ENCODE measurements at places on chromosomes 12 and 14.

DNA sequence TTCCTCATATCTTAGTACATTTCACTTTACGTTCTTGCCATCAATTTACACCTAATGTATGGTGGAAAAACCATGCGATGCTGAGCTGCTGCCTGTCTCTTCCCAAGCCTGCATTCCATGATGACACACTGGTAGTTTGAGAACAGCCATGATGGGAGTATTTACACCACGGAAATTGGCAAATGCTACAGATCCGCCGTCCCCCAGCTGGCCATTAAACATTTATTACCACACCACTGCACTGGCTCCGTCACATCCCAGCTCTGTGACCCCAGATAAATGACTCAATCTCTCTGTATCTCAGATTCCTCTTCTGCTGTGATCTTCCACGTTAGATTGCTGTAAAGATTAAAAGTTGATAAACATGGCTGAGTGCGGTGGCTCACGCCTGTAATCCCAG, 13.9 kb downstream of the ESRRB start:
- DNase-seq, result no peak

- DNase-seq, result no peak
These were observed 128.0 kb downstream of the KCNA5 start for GRCh38 chr12:5171701-5172100.

GRCh38 chr14:74502236-74503019, 8.9 kb downstream of the ISCA2 start:
- DNase-seq, result peak; percentile 50

- DNase-seq, result no peak
These were observed 34.4 kb downstream of the PSEN1 start for GRCh38 chr14:73170686-73171085.

DNA sequence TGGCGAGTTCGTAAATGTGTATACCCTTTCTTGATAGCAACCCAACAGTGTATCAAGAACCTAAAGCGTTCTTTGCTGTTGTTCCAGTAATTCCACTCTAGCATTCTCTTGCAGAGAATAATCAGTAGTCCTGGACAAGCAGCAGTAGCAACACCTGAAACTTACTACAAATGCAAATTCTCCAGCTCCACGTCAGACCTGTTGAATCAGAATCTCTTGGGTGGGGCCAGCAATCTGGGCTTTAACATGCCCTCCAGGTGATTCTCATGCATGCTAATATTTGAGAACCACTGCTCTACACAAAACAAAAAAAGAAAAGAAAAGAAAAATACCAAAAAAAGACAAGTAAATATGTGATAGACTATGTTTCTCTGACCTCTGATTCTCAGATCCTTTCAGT, 10.1 kb downstream of the PTGDR start:
- DNase-seq, result no peak

DNA sequence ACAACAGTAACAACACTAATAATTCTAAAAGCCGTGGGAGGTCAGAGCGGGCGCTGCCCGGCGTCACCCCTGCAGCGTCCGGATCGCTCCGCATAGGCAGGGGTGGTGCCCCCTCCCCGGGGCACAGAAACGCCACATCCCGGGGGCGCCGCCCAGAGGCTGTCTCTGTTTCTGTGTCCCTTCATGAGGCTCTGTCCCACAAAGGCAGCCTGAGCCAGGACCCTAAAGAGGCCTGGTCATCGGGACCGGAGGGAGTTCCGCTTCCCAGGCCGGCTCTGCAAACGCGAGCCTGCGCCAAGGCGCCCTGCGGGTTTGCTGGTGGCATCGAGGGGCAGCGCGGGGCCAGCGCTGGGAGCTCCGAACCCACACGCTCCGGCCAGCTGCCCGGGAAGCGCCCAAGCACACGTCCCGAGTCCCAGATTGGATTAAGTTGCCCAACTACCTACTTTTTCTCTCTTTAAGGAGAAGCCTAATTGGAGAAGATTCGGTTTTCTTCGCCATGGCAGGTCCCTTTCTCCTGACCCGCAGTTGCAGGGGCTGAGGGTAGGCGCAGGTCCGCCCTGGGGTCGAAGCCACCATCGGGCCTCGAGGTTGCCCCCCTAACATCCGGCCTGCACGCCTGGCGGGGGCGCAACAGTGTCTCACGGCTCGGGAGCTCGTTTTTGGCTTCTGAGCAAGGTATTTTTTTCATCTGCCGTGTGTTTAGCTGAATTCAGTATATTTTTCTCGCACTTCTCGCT, 421.7 kb downstream of the VRK1 start:
- no peak for DNase-seq

GRCh38 chr12:113049976-113050742, 6.4 kb upstream of the DTX1 start:
- DNase-seq, result peak; percentile 63

GRCh38 chr12:108457734-108458361, 57.2 kb upstream of the FICD start:
- DNase-seq, result no peak

- no peak for DNase-seq
These were observed 4.5 kb upstream of the EVL start for GRCh38 chr14:100060760-100061159.

DNA sequence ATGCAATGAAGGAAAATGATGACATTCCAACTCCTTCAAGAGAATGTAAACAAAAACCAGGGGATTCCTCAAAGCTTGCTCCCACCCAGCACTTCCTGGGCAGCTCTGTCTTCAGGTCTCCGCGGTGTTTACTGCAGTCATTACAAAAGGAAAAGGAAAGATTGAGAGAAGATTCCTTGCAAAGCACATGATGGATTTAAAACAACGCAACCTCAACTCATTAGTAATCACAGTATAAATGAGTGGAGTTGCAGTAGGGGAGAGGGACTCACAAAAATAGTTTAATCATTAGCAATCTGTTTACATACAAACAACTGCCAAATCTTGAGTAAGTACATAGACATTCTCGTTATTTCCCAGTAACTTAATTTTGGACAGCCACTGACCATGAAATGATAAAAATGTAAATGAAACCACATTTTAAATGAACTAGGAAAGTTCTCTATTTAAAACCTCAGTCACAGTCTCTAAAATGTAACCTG, 49.7 kb upstream of the OVCH1 start:
- no peak for DNase-seq

DNA sequence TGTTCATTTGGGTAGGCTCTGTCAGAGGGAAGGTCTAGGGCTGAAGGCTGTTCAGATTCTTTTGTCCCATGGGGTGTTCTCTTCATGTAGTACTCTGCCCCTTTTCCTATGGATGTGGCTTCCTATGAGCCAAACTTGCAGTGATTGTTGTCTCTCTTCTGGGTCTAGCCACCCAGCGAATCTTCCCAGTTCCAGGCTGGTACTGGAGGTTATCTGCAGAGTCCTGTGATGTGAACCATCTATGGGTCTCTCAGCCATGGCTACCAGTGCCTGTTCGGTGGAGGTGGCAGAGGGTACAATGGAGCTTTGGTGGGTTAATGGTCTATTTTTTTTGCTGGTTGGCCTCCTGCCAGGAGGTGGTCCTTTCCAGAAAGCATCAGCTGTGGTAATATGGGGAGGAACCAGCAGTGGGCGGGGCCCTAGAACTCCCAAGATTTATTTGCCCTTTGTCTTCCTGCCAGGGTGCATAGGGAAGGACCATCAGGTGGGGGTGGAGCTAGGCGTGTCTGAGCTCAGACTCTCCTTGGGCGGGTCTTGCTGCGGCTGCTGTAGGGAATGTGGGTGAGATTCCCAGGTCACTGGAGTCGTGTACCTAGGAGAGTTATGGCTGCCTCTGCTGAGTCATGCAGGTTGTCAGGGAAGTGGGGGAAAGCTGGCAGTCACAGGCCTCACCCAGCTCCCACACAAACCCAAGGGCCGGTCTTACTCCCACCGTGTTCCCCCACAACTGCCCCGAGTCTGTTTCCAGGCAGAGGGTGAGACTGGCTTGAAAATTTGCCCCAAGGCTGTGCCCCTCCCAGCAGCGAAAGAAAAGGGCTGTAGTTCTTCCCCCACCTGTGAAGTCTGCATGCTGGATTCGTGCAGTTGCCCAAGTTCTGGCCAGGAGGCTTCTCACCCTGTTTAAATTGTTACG, 17.5 kb downstream of the MTRFR start:
- no peak for DNase-seq

- no peak for DNase-seq
These were observed 24.6 kb downstream of the P2RX2 start for GRCh38 chr12:132642846-132643835.

DNA sequence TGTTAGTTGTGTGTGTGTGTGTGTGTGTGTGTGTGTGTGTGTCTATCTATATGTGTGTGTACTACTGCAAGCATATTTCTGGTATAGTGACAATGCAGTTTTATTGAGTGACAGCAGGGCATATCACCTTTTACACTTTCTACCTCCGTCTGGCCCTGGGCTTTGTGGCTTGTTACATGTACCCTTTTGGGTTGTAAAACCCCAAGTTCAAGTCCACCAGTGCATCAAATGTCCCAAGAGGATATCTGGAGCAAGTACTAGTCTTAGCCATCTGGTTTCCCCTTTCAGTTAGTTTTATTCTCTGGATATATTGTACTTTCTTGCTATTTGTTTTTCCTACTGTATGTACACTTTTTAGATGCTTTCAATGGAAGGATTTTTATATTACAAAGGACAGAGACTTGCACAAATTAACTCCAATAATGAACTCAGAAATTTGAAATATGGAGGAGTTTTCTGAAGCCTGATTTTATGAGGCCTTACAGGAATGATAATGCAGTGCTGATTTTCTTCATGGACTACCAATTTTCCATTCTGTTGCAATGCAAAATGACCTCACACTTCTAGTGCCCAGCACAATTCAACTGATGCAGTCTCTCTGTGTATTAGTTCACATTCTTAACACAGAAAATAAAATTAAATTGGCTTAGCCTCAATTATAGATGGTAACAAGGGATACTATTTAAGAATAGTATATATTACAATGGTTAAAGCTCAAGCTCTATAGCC, 29.1 kb downstream of the SLC16A7 start:
- DNase-seq, result no peak

GRCh38 chr14:98408713-98409112, 863.3 kb downstream of the BCL11B start:
- DNase-seq, result no peak

GRCh38 chr14:66056926-66057552, 429.1 kb upstream of the CCDC196 start:
- no peak for DNase-seq

- DNase-seq, result no peak
These were observed 7.6 kb downstream of the VPS37B start for GRCh38 chr12:122888232-122888752.

- no peak for DNase-seq
These were observed 154.3 kb downstream of the BCL11B start for GRCh38 chr14:99117671-99118045.

DNA sequence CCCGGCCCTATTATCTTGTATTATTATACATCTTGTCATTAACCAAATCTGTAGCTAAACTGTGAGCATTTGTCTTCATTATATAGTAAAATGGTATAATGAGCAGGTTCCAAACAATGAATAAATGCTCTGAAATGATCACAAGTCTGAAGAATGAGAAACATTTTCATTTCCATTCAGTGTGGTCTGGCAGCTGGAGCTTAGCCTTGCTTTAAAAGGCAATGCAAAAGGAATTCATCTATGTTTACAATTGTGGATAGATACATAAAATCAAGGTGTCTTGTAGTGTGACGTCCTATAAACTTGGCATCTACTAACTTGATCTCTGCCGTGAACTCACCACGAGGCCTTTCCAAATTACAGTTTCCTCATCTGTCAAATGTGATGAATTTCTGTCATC, 168.3 kb downstream of the RMST start:
- no peak for DNase-seq

- peak; percentile 68 for DNase-seq
These were observed 764 bp downstream of the DYNLL1 start for GRCh38 chr12:120496413-120497340.

- no peak for DNase-seq
These were observed 77.4 kb upstream of the GTF2A1 start for GRCh38 chr14:81298122-81298521.

DNA sequence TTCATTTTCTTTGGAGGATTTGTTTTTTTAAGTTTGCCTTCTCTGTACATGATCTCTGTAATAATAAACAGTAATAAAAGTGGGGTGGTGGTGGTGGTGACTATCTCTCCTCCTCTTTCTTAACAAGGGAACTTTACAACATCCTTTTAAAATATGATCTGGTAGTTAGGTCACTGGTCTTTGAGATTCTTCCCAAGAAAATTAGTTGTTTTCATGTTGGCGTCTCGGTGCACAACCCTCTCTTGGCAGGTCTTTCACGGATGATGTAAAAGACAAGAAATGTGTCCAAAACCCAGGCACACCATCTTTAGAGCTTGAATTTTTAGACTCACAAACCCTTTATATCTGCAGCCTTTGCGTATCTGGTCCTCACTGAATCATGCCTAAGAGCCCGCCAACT, 488.5 kb upstream of the TBX3 start:
- no peak for DNase-seq

GRCh38 chr12:115267464-115267863, 583.5 kb upstream of the TBX3 start:
- DNase-seq, result no peak

DNA sequence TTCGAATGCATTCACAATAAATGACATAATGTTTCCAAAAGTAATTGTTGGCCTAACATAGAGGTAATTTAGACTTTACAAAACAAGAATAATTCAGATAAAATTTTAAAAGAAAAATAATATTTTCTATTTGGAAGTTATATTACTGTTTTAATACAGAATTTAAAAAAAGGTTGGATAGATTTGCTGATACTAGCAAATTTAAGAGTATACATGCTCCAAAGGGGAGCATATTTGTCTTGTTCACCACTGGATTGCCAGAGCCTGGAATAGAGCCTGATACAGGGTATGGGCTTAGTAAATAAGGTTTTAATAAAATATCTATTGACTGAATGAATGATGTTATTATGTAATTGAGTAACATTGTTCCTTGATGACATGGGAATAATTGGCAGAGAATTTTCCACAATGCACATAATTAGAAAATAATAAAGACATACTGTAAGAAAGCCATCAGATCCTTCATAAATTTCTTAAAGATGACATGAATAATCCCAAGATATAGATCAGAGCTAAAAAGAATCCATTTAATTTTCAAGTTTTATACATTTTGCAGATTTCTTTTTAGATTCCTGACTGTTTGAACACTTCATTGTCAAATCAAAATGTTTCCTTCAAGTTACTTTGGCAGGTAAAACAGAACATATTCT, 305.3 kb downstream of the SLC6A15 start:
- DNase-seq, result no peak

- DNase-seq, result no peak
These were observed 88.9 kb downstream of the SLC2A13 start for GRCh38 chr12:40016980-40017379.

DNA sequence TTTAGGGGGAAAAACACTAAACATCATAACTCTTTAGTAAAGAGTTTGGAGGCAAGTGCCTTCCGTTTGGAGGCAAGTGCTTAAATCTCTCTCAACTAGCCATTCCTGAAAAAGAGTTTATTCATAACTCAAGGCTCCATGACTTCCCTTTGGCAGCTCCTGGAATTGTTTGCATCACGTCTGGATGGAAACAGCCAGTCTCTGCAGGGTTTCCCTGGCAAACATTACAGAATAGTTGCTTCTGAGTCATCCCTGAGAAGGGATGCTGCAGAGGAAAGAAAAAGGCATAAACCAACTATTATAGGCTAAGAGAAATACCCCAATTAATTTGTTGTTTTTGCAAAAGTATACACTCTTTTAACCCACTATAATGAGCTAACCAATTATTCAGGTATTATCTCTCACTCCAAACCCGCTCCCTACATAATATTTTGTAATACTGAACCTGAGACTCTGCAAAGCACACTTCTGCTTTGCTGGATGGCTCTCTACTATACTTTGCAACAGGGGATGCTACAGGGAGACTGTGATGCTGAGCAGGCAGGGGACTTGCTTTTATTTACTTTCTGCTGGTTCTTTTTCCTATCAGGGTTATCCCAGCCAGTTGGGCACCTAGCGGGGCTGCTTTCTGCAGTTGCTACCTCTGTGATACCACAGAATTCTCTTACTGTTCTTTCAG, 497.7 kb downstream of the FUT8 start:
- DNase-seq, result no peak

GRCh38 chr12:3661028-3661427, 91.9 kb downstream of the CRACR2A start:
- DNase-seq, result no peak
